ENCODE measurements at places on chromosomes 2 and 18.

DNA sequence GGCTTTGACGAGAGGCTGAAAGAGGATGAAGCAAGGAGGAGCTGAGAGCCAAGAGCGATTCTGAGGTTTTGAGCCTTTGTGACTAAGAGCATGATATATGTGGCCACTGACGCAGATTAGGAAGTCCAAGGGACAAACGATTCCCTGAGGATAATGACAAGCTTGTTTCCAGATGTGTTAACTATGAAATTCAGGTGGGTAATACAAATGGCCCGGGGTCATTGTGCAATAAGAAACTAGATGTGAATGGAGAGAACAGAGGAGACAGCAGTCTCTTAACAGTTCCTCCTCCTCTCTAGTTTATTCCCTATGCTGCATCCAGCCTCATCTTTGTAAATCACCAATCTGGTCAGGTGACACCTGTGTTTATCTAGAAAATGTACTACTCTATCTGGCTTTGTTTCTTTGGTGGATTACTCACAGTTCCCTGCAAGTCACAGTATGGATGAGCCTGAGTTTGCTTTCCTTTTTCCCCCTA, 84.2 kb downstream of the SOCS6 start:
- peak; percentile 69 for DNase-seq

- DNase-seq, result no peak
These were observed 2.6 kb downstream of the MAB21L4 start for GRCh38 chr2:240893363-240893844.

- DNase-seq, result peak; percentile 71
These were observed 41.3 kb downstream of the PSMG2 start for GRCh38 chr18:12744103-12744502.

GRCh38 chr2:120764492-120764891, 28.8 kb downstream of the GLI2 start:
- no peak for DNase-seq

GRCh38 chr2:10368491-10369231, 66.0 kb downstream of the HPCAL1 start:
- no peak for DNase-seq
